ENCODE measurements at places on chromosomes 3 and 15.
A peak's percentile ranks its signal among the peaks of the same experiment; 100 is the strongest.

GRCh38 chr15:89123181-89123525 lies 34.9 kb downstream of the ABHD2 start:
- no peak for DNase-seq

DNA sequence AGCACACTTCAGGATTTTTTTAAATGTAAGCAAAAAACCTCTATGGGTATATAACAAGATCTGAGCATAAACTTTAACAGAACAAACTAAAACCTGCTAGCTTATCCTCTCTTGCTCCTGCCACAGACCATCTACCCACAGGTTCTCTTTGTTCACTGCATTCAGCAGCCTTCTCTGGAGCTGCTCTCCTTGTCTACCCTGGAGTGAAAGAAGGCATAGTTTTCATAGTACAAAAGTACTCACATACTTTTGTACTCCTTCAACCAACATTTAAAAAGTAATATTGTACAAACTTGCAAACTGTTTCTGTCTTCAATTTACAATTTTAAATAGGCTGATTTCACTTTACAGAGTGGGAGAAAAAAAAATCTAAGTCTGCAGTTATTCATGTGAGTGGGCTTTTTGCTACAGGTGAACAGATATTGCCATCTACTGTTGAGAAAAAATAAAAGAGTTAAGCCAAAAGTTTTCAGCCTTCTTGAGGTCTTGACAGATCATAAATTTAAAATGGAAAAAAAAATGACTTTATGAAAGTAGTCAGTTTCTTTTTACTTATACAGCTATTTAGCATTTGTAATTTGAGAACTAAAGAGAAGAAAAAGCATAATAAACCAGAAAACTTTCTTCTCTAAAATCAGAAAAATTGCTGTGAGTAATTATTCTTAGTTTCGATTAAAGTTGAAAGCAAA lies 20.4 kb downstream of the TERC start:
- no peak for DNase-seq

GRCh38 chr3:102511639-102512038 lies 76.8 kb downstream of the ZPLD1 start:
- DNase-seq, result no peak

DNA sequence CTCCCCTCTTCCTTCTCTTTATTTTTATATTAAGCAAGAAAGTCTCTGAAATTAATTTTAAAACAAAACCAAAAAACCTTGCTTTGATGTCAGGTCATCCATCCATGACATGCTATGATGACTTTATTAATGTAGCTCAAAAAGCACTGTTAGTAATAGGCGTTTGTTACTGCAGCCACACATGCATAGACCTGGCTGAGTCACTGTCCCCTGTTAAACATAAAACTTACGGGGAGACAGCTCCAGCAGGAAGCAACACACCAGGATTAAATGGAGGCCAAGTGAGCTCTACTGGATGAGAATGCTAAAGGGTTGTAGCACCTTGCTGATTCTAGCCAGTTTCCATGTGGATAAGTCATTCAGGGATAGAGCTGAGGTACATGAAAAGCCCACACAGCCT lies 661.1 kb downstream of the MAGI1 start:
- no peak for DNase-seq

DNA sequence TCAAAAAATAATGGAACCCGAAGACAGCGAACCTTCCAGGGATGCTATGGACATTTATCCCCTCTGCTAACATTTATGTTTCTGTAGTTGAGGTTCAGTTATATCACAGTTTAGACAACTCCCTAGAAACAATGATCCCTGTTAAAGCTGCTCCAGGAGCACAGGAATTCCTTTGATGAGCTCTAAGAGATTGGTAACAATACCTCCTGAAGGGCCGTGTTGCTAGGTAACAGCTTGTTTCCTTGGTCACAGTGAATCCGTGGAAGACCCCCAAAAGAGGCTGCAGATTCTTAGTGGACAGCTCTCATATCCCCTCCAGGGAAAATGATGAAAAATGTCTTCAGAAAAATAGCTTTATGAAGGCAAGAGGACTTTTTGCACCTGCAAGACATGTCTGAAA lies 160.2 kb downstream of the SERPINI1 start:
- no peak for DNase-seq

DNA sequence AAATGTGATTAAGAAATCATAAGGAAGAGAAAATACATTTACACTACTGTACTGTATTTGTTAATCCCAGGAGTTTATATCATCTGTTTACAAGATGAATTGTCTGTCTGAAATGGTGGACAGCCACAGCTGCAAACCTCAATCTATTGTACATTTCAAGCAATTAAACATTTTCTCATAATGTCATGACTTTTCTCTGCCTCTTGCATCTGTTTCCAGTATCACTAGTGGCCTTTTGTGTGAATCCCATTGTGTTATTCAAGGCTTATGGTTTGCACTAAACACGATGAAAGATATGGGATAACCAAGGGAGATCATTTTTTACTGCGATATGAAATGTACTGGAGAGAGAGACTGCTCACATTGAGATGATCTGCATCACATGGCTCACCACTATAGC lies 200.2 kb upstream of the LRRN1 start:
- DNase-seq, result no peak

- DNase-seq, result no peak
Observed at GRCh38 chr3:98086873-98087272, at the start of gene OR5AC2. TSS of gene OR5AC2 (plus strand) at chr3:98087173. CDS start at chr3:98087173, 0 bp downstream.

DNA sequence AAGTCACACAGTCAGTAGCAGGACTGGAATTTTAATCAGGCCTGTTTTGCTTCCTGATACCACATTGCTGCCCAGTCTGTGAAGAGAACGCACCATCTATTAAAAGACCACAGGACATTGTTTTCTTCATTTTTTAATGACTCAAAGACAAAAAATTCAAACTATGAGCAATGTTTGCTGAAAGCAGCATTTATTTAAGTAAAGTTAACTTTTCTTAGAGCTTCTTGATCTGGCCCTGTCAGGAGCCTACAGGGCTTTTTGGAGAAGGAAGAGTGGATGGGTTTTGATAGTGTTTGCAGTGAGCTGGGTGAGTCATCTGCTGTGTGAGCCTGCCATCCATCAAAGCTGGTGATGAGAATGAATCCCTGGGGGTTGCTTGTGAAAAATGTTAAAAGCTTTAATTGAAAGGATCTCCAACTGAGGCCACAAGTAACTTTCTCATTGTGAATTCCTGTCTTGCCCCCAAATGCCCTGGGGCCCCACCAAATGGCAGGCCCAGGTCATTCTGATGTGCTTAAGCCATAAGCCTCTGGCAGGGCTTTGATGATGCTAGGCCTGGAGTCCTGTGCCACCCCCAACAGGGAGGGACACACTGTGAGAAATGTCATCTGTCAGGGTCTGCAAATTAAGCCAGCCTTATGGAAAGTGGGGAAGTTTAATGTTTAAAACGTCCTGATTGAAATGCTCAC lies 136.2 kb upstream of the PFN2 start:
- DNase-seq, result no peak

GRCh38 chr3:161142486-161142885 lies 37.3 kb upstream of the B3GALNT1 start:
- DNase-seq, result no peak

GRCh38 chr3:197854596-197855343 lies 63.7 kb downstream of the LRCH3 start:
- DNase-seq, result no peak

- DNase-seq, result no peak
Observed at GRCh38 chr3:42492508-42493080, 9.8 kb upstream of the VIPR1 start.

DNA sequence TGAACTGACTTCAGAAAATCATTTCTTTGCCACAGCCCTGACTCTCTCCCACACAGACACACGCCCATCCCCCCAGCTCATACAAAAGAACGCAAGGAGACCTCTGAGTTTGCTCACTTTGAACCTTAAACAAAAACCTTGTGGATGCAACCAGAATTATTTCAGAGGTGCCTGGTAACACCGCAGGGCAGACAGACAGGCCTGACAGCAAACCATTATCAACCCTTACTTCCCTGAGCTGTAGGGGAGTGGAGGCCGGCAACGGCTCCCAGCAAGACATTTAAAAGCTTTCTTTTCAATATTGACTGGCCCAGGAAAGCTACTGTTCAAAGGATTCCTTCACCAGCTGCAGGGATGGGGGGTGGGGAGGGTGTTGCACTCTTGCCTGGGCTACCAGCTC lies 2.0 kb upstream of the EFCC1 start:
- DNase-seq, result no peak

GRCh38 chr15:88187195-88187594 lies 69.3 kb downstream of the NTRK3 start:
- DNase-seq, result no peak

DNA sequence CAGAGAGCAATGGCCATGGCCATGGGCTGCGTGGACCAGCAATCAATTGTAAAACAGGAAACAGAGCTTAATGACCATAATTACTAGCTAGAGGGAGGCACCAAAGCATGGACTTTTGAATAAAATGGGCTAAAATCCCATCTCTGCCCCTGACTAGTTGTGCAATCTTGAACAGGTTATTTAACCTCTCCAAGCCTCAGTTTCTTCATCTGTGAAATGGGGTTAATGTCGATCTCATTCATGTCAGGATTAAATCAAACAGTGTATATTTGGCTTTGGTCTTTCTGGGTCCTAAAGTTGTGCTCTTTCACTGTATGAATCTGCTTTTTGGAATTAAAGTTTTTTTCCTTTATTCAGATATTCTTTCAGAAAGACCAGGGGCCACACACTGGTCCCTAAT lies 36.1 kb downstream of the ABTB1 start:
- DNase-seq, result no peak

DNA sequence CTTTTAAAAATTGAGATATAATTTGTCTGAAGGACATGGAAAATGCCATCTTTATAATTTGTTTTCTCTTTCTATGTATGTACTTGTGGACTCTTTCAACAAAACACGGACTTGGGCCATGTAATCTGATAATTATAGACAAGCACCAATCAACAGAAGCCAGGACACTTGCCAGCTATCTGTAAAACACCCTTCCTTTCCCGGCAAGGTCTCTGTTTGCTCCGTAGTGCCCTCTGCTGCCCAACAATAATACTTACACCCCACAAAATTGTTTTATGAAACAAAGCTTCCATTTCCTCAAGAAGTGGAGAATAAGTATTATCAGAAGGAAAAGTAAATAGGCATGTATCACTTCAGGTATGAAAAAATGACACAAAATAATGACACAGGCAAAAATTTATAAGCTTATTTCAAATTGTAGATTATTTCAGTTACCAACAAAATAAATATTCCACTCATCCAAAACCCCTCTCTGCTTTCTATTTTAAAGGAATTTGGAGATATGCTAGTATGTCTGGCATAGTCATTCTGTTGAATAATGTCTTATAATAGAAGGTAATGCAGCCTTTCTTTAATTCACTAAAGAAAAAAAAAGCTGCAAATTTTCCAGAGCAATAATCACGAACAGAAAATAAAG lies 32.8 kb downstream of the MYH15 start:
- peak; percentile 13 for DNase-seq

DNA sequence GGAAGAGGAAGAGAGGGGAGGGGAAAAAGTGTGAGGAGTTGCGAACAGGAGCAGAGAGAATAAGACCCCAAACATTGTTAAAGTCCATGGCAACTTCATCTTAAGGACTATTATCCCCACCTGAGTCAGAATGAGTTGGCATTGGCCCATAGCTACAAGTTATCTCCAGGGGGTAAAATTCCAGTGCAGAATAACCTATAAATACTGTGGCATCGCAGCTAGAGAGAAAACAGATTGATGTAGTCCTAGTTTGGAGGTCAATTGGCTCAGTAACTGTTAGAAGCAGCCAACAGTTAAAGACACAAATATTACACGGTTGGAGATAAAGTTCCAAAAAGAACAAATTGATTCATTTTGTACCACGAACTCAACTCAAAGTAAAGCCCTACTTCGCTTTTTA lies 313.9 kb upstream of the CCDC54 start:
- DNase-seq, result no peak

DNA sequence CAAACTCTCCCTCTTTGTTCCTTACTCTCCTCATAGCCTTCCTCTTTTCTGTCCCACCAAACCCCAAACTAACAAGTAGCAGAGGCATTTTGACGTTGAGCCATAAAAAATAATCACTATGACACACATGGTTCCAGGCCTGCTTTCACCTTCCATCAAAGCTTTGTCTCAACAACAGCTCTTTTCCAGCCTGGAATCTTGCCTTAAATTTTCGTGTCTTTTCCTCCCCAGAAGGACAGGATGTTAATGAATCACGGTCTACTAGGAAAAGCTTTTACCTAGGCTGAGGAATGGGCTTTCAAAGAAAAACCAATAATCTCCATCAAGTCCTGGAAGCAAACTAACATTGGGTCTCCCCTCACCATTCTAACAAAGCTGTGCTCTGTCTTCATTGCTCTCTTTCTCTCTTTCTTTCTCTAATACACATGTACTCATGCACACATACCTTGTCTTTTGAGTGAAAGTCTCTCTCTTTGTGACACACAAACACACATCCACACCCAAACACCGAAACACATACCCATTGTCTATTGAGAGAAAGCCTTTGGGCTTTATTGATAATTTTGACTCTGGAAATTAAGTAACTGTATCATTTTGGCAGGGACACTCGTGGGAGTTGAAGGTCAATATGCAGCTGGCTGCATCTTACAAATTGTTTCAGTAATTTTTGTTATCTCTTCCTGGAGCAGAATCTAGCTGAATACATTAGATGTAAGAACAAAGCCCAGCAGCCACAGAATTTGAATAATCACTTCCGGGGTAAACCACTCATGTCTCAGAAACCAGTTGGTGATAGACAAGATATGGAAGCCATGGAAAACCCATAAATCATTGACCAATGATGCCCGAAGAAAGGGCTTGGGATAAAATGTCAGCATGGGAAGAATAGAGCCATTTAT lies 107.4 kb upstream of the SLC4A7 start:
- DNase-seq, result no peak

DNA sequence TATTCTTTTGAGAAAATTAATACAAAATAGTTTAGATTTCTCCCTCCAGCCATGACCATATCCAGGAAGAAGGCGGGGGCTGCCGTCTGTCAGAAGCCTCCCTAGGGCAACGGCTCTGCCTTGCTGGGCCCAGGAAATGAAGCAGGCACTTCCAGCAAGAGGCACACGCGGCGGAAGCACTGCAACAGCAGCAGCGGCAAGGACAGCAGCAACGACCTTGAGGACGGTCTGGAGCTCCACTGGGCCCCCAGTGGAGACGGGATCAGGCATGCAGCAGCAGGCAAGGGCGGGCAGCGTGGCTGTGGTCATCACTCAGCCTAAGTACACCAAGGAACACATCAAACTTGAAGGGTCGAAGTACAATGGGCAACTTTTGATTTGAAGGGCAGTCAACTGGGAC lies 61.3 kb upstream of the EPHA6 start:
- DNase-seq, result no peak

GRCh38 chr15:43390723-43391122 lies 19.8 kb downstream of the TUBGCP4 start:
- no peak for DNase-seq

- no peak for DNase-seq
Observed at GRCh38 chr3:38805765-38806386, 10.1 kb downstream of the SCN10A start.

DNA sequence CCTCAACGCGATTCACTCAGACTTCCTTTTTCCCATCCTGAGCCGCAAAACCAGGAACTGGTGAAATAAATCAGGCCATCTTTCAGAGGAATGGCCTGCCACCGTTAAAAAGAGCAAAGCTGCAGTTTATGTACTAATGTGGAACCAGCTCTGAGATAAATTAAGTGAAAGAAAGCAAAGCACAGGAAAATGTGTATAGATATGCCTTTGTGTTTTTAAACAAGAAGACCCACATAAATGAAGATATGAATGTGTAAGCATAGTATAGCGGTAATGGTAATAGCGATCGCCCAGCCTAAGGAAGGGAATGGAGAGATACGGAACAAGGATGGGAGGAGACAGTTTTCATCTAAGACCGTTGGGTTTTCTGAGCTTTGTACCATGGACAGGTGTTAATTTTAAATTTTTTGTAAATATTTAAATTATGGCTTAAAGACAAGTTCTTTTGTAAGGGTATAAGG lies 30.8 kb upstream of the RPN1 start:
- no peak for DNase-seq

All from activated T-helper 1 cell treated with anti-CD3 and anti-CD28 coated beads, Interleukin-2, amount 50 U/mL, for 16 hours (primary cell).